Calu3 (cell line): ENCODE measurements at places on chromosomes 3 and 15. TPM values are rescaled to one million over a fixed set of nuclear protein-coding genes. Genes with fewer than 3 reads are reported as not detected.
A peak's percentile ranks its signal among the peaks of the same experiment; 100 is the strongest.

DNA sequence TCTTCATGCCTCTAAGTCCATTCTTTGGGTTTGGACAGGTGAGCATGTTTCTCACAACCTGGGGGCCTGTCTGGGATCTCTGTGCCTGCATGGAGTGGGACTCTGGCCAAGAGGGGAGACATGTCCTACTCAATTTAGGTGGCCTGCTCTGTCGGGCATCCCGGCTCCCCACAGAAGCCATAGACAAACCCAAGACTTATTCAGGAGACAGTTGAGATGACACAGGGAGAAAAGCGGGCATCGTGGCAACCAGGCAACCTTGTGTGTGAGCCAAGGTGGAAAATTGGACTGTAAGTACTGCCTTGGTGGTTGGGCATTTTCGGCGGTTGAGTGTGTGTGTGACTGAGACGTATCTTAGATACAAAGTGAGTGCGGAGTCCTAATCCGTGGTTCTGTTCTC, 40.5 kb downstream of the PPCDC start:
- H3K36me3 ChIP-seq, result peaks cover 19% of the 10 kb centered on the region
- no peak for DNase-seq
- H3K27ac ChIP-seq, result peak overlapping the region; percentile 72
- peaks cover 65% of the 10 kb centered on the region for H3K4me1 ChIP-seq

GRCh38 chr3:81302045-81302444, 459.4 kb downstream of the GBE1 start:
- no peak overlapping the region for H3K27ac ChIP-seq
- H3K4me1 ChIP-seq, result peaks cover 22% of the 10 kb centered on the region
- H3K36me3 ChIP-seq, result no peaks in the 10 kb centered on the region
- peak; percentile 48 for DNase-seq

DNA sequence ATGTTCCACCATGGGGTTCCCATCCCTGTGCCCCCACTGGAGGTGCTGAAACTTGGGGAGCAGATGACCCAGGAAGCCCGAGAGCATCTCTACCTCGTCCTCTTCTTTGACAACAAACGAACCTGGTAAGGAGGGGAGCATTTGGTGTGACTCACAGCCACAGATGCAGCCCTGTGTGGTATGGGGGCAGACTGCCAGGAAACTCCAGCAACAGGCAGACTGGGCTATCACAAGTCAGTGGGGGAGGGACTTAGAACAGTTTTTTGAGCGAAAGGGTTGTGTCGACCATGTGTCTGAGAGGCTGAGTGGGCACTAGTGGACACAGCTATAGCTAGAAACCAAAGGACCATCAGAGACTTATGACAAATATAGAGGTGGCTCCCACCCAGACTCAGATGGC, 3.4 kb upstream of the OGG1 start:
- H3K4me3 ChIP-seq, result no peak overlapping the region
- H3K4me1 ChIP-seq, result peaks cover 7% of the 10 kb centered on the region
- H3K27ac ChIP-seq, result no peak overlapping the region
- peaks cover 28% of the 10 kb centered on the region for H3K36me3 ChIP-seq
- no peak for DNase-seq
- no peaks in the 10 kb centered on the region for H3K27me3 ChIP-seq

DNA sequence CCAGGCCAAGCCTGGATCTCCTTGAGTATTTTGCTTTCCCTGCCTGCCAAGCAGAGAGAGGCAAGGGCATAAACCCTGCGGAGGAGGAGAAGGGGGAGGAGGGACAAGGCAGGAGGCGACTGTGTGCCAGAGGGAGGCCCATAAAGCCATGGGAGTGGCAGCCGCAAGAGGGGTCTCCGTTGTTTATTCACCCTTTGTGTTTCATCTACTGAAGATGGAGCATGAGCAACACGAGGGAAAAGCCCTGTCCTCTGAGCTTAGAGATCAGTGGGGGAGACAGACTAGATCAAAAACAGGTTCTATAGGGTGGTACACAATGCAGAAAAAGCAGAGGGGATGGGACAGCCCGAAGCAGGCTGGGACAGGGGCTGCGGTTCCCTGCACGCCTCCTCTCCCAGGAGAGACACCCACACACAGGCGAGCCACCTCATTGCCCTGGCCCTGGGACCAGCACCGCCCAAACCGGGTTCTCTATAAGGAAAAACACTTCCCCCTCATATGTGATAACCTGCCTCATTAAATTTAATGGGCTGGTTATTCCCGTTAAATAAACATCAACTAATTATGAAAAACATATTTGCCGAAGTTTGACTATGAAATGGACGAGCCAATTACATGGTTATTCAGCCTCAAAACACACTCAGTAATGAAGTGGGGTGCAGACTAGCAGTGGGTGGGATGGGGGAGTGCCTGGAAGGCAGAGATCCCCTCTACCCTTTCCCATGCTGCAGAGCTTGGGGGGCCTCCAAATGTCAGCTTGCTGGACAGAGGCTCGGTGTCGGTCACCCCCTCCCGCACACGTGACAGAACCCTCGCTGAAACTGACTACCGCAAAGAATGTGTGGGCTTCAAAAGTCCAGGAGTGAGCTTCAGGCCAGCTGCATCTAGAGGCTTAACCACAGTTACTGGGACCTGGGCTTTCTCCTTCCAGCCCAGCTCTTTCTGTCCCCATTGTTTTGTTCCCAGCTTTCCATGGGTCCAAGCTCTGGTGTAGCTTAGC, 14.2 kb upstream of the PLXNA1 start:
- DNase-seq, result no peak
- H3K27me3 ChIP-seq, result peaks cover 16% of the 10 kb centered on the region
- H3K4me3 ChIP-seq, result no peak overlapping the region

DNA sequence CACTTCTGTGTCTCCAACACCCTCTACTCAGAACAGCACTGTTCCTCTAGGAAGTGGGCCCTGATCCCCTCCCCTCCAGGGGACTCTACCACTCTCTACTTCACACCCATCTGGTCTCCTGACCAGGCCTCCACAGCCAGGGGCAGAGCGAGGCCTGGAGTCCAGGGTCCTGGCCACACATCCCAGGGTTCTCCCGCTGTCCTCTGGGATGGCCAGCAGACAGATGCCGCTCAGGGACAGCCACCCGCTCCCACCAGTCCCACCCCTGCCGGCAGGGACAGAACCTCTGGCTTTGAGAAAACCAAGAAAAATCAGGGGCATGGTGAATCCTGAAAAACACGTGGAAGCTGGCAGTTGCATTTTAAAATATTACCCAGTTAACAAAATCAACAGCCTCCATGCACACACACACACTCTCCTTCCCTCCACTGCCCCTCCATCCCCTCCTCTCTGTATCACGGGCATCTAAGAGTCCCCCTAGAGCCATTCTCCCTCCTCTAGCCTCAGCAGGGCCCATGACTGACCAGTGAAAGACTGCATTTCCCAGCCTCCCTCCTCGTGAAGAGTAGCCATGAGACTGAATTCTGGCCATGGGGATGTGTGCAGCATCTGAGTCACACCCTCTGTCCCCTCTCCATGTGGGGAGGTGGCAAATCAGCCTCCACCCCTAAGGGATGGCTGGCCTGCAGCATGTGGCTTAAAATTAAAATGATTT, 32.1 kb upstream of the IQSEC1 start:
- peaks cover 5% of the 10 kb centered on the region for H3K27me3 ChIP-seq
- peaks cover 20% of the 10 kb centered on the region for H3K4me1 ChIP-seq
- H3K4me3 ChIP-seq, result no peak overlapping the region
- DNase-seq, result no peak
- no peaks in the 10 kb centered on the region for H3K36me3 ChIP-seq
- H3K27ac ChIP-seq, result no peak overlapping the region

- H3K27me3 ChIP-seq, result no peaks in the 10 kb centered on the region
- H3K27ac ChIP-seq, result no peak overlapping the region
- peak; percentile 15 for DNase-seq
- no peak overlapping the region for H3K4me3 ChIP-seq
Observed at GRCh38 chr3:49924683-49925082, 4.9 kb downstream of the MON1A start.

DNA sequence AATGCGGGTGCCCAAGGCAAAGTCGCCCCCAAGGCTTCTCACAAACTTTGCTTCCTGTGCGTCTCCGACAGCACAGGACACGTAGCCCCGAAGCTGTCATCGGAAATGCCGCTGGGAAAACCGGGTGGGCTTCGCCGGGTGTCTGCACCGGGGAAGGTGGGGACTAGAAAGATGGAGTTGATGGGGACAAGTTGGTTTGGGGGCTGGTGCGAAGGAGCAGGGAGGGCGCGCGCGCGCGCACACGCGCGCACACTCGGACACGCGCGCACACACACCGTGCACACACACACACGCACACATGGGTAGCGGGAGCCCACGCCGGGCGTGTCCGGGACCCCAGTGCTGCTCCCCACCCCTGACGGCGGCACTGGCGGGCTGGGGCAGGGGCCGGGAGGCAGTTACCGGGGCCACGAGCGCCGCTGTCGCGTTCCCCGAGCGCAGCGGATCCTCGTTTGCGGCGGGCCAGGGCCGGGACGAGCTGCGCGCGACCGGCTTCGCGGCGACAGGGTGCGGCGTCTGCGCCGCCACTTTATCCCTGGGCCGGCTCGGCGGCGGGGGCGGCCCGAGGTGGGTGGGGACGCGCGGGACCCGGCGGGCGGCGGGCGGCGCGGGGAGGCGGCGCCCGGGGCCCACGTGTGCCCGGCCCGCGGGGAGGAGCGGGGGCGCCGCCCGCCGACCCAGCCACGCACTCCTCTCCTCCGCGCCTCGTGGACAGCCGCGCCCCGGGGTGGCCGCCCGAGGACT, 539 bp upstream of the MGLL start:
- peak; percentile 52 for DNase-seq
- H3K4me1 ChIP-seq, result peaks cover 62% of the 10 kb centered on the region

DNA sequence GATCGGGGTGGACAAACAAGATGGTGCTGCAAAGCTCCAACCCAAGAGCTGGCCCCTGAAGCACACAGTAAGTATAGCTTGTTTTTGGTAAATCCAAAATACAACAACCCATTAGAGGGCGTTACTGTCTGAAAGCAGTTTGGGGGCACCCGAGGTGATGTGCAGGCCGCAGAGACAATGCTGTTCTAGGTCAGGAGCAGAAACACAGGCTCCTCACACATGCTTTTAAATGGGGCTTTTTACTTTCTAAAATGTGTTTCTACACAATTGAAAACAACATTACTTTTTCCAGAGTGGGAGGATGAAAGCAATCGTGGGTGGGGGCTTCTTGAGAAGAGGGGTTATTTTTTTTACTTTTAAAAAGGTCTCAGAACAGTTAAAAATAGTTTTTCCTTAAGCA, 1029.3 kb upstream of the CFAP20DC start:
- peaks cover 15% of the 10 kb centered on the region for H3K4me1 ChIP-seq
- DNase-seq, result no peak
- H3K27me3 ChIP-seq, result no peaks in the 10 kb centered on the region
- H3K4me3 ChIP-seq, result no peak overlapping the region
- H3K36me3 ChIP-seq, result no peaks in the 10 kb centered on the region

DNA sequence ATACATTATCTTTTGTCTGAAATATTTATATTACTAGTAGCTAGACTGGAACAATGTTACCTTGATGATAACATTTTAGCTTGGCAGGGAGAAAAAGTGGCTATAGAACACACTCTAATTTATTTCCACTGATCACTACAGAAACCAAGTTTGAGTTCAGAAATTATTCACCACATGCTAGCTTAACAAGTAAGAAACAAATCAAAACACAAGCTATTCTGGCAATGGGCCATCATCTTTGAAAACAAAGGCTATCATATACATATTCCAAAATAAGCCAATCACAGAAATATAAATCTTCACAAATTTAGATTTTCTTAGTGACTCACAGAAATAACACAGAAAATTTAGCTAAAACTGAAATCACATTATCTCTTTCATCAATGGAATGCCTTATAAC, 17.1 kb downstream of the AQR start:
- no peak overlapping the region for H3K4me3 ChIP-seq
- no peak overlapping the region for H3K27ac ChIP-seq
- H3K4me1 ChIP-seq, result no peaks in the 10 kb centered on the region

- DNase-seq, result no peak
- peaks cover 100% of the 10 kb centered on the region for H3K4me1 ChIP-seq
- H3K4me3 ChIP-seq, result peak overlapping the region; percentile 49
Observed at GRCh38 chr15:91946075-91946474, 92.6 kb downstream of the SLCO3A1 start.

DNA sequence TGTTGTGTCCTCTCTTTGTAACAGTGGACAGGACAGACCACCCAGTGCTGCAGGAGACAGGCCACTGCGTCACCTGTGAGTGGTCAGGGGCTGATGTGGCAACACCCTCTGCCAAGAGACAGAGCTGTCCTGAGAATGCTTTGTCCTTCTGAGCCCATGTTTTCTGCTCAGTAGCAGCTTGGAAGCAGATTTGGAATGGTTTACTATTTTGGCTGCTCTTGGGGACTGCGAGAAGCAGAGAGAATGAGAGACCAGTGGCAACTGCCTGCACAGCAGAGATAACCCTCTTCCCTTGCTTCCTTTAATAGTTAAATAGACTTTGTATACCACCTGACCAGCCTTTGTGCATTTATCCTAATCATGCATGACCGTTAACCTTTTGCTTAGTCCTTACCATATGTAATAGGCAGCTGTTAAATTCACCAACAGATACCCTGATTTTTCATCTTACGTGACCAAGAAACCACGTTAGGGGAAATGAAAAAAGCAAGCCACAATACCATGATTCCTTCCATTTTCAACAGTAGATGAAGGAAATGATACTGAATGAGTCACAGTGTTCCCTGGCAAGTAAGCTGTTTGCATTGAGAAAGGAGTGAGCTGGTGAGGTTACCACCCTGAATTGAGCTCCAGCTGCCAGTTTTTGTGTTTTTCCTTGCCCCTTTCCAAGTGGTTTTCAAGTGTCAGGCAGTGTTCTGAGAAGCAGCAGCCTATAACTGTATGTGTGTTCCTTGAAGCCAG, 35.5 kb downstream of the B3GALNT1 start:
- H3K4me3 ChIP-seq, result no peak overlapping the region
- H3K27ac ChIP-seq, result peak overlapping the region; percentile 14
- H3K4me1 ChIP-seq, result peaks cover 14% of the 10 kb centered on the region
- peak; percentile 31 for DNase-seq

- DNase-seq, result peak; percentile 23
- H3K4me1 ChIP-seq, result no peaks in the 10 kb centered on the region
- H3K4me3 ChIP-seq, result no peak overlapping the region
- H3K27me3 ChIP-seq, result peaks cover 50% of the 10 kb centered on the region
Observed at GRCh38 chr15:79769069-79769481, 127.7 kb downstream of the MTHFS start.

Gene SENP2
- 75.1 and 87.1 TPM in 2 replicates for total RNA-seq

Gene CCDC80
- 0.39 and 1.1 TPM in 2 replicates for total RNA-seq

Gene BNC1
- not detected in 2 replicates for total RNA-seq

Gene PLD1
- total RNA-seq, result 58.5 and 61.2 TPM in 2 replicates

Gene GOLGA8R
- 0.24 and 0.50 TPM in 2 replicates for total RNA-seq

Gene COL6A5
- not detected in 2 replicates for total RNA-seq

Gene SERPINI2
- not detected in 2 replicates for total RNA-seq

Gene TFG
- total RNA-seq, result 139 and 143 TPM in 2 replicates

Gene TRIM71
- total RNA-seq, result not detected in 2 replicates
